Activated CD4-positive, alpha-beta T cell treated with anti-CD3 and anti-CD28 coated beads, Interleukin-2, amount 50 U/mL, for 4 hours (primary cell): ENCODE measurements at places on chromosomes 7 and 10.

GRCh38 chr7:44104860-44105771, 971 bp downstream of the AEBP1 start:
- no peak for DNase-seq

DNA sequence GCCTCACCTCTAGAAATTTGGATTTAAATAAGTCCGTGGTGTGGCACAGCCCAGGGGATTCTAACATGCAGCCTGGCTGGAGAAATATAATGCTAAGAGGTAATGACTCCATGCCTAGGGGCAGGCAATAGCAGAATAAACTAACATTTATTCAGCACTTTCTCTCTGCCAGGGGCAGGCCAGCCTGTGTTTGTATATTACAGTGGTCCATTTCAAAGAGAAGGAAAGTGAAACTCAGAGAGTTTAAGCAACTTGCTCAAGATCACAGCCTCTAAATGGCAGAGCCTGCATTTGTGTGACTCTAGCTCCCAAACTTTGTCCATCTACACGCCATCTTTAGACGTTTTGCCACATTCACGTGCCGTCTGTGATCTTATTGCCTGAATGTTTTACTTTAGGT, 6.7 kb upstream of the LRRC18 start:
- no peak for DNase-seq

GRCh38 chr7:148436135-148436534, 154.4 kb upstream of the C7orf33 start:
- no peak for DNase-seq

- no peak for DNase-seq
These were observed 119.5 kb upstream of the CAV2 start for GRCh38 chr7:116380025-116380424.

GRCh38 chr7:18619311-18619710, 123.8 kb downstream of the HDAC9 start:
- DNase-seq = no peak

GRCh38 chr7:69935107-69935506, 336.8 kb downstream of the AUTS2 start:
- no peak for DNase-seq

GRCh38 chr7:55441774-55442522, 76.8 kb downstream of the LANCL2 start:
- no peak for DNase-seq

DNA sequence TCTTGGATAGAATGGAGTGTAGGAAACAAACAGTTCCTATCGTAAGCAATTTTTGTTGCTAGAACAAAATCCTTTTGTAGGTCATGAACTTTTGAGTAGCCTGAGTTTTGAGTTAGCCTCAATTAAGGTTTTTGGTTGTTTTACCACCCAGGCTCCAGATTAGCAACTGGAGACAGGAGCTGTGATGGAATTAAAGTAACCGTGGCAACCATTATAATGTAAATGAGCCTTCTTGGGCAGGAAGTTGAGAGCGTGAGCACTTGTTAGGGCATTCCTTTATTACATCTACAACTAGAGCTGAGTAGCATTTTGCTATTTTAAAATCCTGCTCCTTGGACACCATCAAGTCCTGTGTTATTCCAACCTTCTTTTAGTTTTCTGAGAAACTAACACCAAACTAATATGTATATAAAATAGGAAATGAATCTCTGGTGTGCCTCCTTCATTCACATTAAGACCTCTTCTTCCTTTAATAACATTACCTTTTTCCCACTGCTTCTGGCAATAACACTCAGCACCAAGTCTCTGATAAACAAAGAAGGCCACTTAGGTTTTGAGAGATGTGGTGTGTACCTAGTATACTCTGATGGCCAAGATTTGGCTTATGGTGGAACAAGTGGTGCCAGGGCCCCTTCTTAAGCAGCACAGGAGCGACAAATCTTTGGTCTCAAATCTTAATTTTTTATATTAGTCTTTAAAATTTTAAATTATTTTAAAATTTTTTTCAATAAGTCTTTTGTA, 34.0 kb downstream of the AHCYL2 start:
- no peak for DNase-seq

DNA sequence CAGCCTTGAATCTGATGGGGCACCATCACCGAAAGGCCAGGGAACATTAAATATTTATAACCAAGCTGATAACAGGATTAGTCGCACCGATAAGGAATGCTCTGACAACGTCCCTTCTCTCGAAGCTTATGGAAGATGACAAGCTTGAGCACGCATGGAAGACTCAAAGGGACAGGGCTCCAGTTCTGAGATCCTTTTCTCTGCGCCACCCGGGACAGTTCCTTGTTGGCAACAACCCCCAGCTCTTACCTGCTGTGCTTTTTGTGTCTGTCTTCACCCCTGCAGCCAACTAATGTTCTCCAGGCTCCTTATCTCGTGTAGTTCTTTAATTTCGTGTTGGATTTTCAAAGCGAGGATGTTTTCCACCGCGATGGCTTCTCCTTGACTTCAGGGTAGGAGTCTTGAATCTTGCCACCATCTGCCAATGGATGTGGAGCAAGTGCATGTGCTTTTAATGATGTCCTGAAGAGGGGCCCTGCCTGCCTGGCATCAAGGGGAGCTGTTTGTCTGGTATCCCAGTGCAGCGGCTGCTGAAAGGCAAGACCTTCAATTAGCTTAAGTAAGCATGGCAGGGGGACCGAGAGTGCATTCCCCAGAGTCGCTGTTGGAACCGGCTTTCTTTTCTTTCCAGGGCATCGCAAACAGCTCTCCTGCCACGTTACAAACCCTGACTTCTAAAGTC, 354 bp upstream of the FERD3L start:
- no peak for DNase-seq

GRCh38 chr7:102321351-102322201, 34.7 kb downstream of the SPDYE6 start:
- DNase-seq = no peak

DNA sequence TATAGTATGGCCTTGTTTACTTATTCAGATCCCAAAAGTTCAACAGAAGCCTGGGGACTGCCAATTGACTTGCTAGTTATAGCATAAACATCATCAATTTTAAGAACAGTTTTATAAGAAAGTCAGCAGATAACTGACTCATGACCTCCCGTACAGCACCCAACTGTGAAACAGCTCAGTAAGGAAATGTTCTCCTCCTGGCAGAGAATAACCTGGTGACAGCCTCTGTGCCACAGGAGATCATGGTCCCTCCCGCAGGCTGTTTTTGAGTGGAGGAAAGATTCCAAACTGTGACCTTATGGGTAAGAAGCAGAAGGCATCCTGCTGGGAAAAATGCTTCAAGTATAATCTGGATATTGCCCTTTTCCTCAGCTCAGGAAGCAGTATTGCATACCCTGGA, 182.5 kb downstream of the SEMA3D start:
- DNase-seq = no peak

GRCh38 chr10:78742730-78743615, 325.8 kb upstream of the ZMIZ1 start:
- no peak for DNase-seq

- DNase-seq = peak; percentile 17
These were observed 9.4 kb downstream of the SH3PXD2A start for GRCh38 chr10:103845972-103846371.

GRCh38 chr10:61837755-61838171, 63.7 kb upstream of the ARID5B start:
- DNase-seq = no peak

DNA sequence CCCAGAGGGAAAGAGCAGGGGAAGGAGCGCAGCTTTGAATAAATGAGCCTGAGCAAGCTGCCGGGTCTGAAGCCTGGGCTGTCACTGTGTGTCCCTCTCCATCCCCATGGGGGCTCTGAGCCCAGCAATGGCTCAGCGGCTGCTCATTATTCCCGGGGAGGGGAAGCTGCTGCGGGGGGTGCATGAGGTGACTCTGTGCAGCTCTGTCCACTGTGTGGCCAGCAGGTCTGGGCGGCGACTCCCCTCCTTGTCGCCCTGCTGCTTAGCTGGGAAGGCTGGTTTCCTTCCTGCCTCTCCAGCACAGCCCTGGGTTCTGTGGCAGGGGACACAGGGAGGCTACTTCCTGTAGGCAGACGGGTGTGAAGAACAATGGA, 234.2 kb downstream of the PRPF18 start:
- DNase-seq = no peak

DNA sequence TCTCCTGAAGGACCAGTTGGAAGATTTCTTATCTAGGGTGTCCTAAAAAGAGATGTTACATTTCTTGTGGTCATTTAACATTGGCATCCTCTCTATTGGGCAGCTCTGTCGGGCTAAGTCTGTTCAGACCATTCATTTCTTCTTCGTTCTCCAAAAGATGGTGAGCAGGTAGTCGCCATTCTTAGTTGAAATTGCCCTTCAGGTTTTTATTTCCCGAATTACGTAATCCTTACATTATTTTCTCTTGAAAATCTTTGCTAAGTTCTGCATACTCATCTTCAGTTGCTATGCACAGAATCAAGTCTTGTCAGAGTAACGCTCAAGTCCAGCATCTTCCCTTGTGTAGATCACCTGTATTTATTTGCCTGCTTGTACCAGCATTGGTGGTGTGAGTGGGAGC, 53.6 kb downstream of the DAGLB start:
- DNase-seq = no peak
